ENCODE measurements at places on chromosomes 7 and 10. TPM values are rescaled to one million over a fixed set of nuclear protein-coding genes. Genes with fewer than 3 reads are reported as not detected.

ABCB1 gene
- 5.2 TPM for total RNA-seq

RELN gene
- total RNA-seq = 3.6 TPM

TLX1 gene
- total RNA-seq = not detected

HOXA10 gene
- 0.10 TPM for total RNA-seq

KIAA1549 gene
- total RNA-seq = 1.5 TPM

CPA2 gene
- 0.38 TPM for total RNA-seq

HTR5A gene
- total RNA-seq = not detected

PTF1A gene
- total RNA-seq = not detected

SLIT1 gene
- 0.24 TPM for total RNA-seq

TCERG1L gene
- total RNA-seq = not detected

AFAP1L2 gene
- total RNA-seq = 5.5 TPM

SLC18A3 gene
- not detected for total RNA-seq

DNA sequence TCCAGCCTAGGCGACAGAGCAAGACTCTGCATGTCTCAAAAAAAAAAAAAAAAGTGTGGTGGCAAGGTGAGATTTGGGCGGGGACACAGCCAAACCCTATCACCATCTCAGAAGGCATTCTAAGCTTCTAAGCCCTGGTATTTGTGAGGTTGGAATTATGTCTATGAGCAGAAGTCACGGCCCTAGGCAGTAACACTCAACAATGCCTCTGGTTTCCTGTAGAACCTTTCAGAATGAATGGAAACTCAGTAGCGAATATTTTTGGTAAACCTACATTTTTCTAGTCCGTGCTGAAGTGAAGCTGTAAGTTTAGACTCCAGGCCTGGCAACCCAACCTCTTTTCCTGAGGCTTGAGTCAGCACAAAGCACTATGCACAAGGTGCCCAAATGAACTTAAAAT lies 88.3 kb downstream of the FAM107B start:
- DNase-seq = no peak

GRCh38 chr10:82889728-82890127 lies 1014.7 kb downstream of the NRG3 start:
- no peak for DNase-seq

GRCh38 chr7:2687338-2687869 lies 598 bp upstream of the AMZ1 start:
- no peak for DNase-seq

DNA sequence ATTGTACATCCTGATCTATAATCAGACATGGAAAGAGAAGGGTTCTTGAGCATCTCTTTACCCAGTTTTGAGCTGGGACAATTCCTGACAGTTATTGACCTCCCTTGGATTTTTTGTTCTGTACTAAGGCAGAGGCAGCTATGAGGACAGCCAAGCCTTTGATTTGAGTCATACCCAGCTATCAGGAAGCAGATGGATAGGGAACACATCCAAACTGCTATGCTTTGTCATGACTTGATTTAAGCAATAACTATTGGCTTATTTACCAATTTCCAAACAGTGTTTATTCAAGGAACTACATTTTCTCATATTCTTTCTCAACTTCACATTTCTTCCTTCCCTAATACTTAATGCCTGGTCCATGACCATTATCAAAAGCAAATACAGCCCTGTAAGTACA lies 396.4 kb upstream of the STEAP1 start:
- DNase-seq = no peak

- DNase-seq = peak; percentile 57
These were observed 33.1 kb upstream of the GALNT11 start for GRCh38 chr7:151992375-151992774.

- DNase-seq = no peak
These were observed 7.9 kb downstream of the STAM start for GRCh38 chr10:17651896-17652295.

- DNase-seq = no peak
These were observed 679.4 kb downstream of the TNS3 start for GRCh38 chr7:46902463-46902862.

GRCh38 chr7:72223351-72223750 lies 188.8 kb downstream of the CALN1 start:
- no peak for DNase-seq

DNA sequence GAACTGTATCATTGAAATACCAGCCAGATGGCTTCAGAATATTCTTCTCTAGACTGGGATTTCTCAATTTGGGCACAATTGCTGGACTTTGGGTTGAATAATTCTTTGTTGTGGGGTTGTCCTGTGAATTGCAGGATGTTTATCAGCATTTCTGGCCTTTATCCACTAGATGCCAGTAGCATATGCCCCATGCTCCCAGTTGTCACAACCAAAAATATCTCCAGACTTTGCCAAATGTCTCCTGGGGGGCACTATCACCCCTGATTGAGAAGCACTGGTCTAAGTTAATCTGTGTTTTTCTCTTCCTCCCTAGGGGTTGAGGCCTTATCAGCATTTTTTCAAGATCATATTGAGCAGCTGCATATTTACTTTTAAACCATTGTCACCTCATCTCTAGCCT lies 204.9 kb upstream of the SP8 start:
- no peak for DNase-seq

DNA sequence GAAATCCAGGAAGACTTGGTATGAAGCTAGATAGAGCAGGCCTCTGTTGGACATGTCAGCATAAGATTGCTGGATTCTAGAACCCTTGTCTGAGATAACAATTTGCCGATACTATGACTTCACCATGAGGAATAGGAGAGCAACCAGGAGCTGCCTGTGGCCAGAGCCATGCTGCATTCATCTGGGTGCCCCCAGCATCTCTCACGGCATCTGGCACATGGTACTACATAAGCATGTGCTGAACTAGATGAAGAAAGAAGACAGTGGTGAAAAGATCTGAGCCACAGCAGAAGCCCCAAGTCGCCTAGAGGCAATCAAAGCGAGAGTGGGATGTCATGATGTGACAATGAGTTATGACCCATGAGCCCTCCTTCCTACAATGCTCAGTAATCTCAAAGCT lies 19.5 kb downstream of the GOT1 start:
- no peak for DNase-seq

DNA sequence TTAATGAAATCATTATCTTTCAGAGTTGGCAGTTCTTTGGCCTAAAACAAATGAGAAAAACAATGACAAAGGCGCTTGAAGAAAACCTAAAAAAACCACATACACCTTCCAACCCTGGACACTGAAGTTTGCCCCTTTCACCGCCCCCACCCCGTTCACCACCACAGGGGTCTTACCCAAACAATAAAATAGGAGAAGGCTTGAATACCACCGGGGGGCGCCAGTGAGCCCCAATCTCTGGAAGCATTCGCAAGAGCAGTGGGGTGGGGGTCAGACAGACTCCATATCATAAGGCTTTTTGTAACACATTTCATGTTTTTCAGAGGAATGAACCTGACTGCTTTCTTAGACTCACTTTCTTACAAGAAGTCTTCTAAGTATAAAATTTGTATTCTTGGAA lies 163.6 kb downstream of the PIP4K2A start:
- DNase-seq = peak; percentile 52

- no peak for DNase-seq
These were observed 97.0 kb upstream of the FERD3L start for GRCh38 chr7:19242246-19242645.

DNA sequence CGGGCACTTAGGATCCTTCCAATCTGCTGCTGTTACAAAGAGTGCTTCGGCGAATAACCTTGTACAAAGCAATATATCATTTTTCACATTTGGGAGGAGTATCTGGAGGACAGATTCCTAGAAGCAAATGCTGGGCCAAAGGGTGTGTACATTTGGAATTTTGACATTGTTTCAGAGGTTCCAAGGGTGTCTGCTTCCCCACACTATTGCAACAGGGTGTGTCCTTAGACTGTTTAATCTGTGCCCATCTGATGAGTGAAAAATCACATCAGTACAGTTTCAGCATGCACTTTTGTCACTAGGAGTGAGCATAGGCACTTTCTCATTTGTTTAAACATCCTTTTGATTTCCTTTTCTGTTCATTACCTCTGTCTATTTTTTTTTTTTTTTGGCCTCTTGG lies 8.6 kb upstream of the ELFN1 start:
- no peak for DNase-seq

- DNase-seq = peak; percentile 21
These were observed 76.8 kb downstream of the TPST1 start for GRCh38 chr7:66281678-66282590.

DNA sequence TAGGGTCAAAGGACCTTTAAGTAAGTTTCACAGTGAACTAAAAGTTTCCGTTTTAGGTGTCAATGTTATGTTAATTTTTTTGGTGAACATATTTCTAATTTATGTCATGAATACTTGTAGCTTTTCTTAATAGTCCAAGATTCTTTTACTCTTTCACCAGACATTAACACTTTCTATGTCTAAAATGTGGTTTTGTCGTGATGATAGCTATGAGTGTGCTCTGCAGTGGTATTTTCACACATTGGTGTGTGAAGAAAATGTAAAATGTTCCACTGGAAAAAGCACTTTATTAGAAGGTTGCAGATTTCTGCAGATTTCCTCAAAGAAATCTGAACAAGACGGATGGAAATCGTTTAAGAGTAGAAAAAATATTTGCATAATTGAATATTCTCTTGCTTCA lies 561.0 kb upstream of the ANKRD30A start:
- DNase-seq = no peak

GRCh38 chr7:39958038-39958437 lies 8.0 kb downstream of the CDK13 start:
- DNase-seq = no peak

- DNase-seq = no peak
These were observed 65.9 kb downstream of the AUTS2 start for GRCh38 chr7:69663911-69664832.

- DNase-seq = no peak
These were observed 40.2 kb downstream of the FAS start for GRCh38 chr10:89030791-89031190.

GRCh38 chr10:33434933-33435332 lies 100.5 kb upstream of the NRP1 start:
- no peak for DNase-seq

- DNase-seq = no peak
These were observed 248.2 kb downstream of the COBL start for GRCh38 chr7:51068401-51068800.

- no peak for DNase-seq
These were observed 466.4 kb upstream of the ZMIZ1 start for GRCh38 chr10:78602201-78602932.

- no peak for DNase-seq
These were observed 86.2 kb downstream of the GPR85 start for GRCh38 chr7:113000316-113001020.

DNA sequence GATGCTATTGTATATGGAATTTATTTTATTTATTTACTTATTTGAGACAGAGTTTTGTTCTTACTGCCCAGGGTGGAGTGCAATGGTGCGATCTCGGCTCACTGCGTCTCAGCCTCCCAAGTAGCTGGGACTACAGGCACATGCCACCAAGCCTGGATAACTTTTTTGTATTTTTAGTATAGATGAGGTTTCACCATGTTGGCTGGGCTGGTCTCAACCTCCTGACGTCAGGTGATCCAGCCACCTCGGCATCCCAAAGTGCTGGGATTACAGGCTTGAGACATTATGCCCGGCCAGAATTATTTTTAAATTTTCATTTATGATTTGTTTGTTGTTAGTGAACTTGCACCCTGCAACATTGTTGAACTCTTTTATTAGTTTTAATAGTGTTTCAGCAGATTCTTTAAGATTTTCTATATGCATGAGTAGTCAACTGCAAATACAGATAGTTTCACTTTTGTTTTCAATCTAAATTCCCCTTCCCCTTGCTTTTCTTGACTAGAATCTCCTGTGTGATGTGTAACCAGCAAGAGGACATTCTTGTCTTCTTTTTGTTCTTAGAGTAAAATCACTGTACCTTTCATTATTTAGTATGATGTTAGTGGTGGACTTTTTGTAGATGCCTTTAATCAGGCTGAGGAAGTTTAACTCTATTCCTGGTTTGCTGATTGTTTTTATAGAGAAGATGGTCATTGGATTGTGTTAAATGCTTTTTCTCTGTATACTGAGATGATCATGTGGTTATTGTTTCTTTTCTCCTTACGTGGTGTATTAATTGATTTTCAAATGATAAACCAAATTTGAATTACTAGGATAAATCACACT lies 27.8 kb downstream of the ZNF33A start:
- no peak for DNase-seq

DNA sequence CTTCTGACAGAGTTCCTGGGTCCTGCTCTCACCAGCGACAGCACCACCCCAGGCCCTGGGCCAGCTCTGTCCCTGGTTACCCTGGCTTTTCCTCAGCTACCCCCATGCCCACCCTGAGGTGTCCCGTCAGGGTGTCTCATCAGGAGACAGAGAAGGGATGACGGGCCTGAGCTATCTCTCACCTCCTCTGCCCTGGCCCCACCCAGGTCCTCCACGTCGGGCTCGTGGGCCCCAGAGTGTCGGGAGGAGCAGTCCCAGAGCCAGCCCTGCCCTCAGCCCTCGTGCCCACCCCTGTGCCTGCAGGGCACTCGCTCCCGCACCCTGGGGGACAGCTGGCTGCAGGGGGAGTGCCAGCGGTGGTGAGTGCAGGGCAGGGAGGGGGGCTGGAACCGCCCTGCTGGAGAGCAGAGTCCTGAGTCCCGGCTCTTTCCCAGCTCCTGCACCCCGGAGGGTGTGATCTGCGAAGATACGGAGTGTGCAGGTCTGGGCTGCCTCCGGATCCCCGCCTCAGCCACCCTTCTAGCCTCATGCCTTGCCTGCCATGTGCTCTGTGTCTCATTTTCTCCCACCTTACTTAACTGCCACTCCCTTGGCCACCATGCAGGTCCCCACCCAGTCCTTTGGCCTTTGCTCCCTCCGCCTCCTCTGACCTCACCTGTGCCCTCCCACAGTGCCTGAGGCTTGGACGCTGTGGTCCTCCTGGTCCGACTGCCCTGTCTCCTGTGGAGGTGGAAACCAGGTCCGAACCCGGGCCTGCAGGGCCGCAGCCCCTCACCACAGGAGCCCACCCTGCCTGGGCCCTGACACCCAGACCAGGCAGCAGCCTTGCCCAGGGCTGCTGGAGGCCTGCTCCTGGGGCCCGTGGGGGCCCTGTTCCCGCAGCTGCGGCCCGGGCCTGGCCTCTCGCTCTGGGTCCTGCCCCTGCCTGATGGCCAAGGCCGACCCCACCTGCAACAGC lies 16.7 kb upstream of the ZNF862 start:
- DNase-seq = peak; percentile 7

DNA sequence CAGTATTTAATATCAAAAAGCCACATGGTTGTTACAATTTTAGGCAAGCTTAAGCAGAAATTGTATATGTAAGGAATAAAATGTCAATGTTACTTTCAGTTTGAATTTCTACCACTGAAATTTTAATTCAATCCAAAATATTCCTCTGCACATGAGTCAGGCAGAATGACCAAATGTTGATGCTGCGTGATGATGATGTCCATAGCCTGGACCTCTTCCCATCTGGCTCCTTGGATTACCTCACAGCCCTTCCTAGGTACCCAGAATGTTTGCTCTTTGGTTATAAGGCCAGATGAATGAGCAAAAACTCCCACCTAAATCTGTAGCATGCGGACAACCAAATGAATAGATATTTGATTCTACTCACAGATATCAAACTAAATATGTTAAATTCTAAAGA lies 258.3 kb upstream of the IMMP2L start:
- DNase-seq = no peak

GRCh38 chr7:18530224-18531179 lies 35.0 kb downstream of the HDAC9 start:
- DNase-seq = no peak

All from left cardiac atrium (tissue), 4 donors.